ENCODE measurements at places on chromosomes 11 and 22.
A peak's percentile ranks its signal among the peaks of the same experiment; 100 is the strongest.

GRCh38 chr11:120703358-120704152 is 192.0 kb downstream of the GRIK4 start:
- H3K27me3 ChIP-seq: no peaks in the 10 kb centered on the region
- no peak overlapping the region for H3K27ac ChIP-seq
- no peak for DNase-seq
- no peaks in the 10 kb centered on the region for H3K4me1 ChIP-seq

DNA sequence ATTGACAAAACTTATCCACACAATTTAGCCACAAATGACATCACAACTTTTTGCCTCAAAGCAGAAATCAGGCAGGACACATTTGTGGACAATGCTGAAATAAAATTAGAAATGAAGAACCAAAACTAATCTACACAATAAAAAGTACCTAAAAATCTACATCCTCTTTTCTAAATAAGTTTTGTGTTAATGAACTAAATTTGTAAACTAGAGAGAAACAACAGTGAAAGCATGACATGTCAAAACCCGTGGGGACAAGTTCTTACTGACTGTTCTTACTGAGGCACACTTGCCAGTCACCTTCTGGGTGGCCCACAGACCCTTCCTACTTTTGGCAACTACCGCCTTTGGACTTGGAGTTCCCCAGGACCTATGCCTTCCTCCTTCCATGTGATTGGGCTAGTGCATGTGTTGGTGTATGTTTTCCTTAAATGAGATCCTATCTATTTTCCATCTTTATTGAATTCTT is 60.7 kb upstream of the MUC15 start:
- DNase-seq: no peak
- H3K27me3 ChIP-seq: no peaks in the 10 kb centered on the region
- H3K4me1 ChIP-seq: no peaks in the 10 kb centered on the region

DNA sequence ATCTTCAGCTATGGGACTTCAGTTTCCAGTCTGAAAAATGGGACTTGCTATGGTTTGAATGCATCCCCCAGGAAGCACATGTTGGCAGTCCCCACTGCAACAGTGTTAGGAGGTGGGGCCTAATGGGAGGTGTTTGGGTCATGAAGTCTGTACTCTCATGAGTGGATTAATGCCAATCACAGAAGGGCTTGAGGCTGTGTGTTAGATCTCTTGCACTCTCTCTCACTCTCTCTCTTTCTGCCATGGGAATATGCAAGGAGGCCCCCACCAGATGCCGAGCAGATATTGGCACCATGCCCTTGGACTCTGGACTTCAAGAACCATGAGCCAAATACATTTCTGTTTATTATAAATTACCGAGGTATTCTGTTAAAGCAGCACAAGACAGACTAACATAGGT is 7.8 kb upstream of the AP1B1 start:
- H3K4me1 ChIP-seq: peaks cover 2% of the 10 kb centered on the region
- no peak overlapping the region for H3K4me3 ChIP-seq
- H3K27ac ChIP-seq: no peak overlapping the region
- H3K36me3 ChIP-seq: no peaks in the 10 kb centered on the region
- DNase-seq: no peak

DNA sequence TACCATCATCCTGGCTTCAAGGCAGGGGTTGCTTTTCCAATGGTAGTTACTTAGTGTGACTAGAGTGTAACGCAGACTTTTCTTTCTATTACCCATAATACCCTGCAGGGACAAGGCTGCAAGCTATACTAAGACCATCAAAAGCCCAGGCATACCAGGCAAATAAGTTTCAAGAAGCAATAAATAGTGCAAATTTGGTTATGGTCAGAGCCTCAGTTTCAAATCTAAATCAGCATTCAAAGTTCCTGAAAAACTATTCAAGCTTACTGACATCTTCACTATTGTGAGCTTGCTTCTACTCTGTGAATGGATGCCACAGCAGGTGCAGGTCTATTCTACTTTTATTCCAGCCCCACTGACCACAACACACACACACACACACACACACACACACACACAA is 2.5 kb upstream of the HBB start:
- H3K4me3 ChIP-seq: no peak overlapping the region
- H3K27me3 ChIP-seq: no peaks in the 10 kb centered on the region
- DNase-seq: no peak

DNA sequence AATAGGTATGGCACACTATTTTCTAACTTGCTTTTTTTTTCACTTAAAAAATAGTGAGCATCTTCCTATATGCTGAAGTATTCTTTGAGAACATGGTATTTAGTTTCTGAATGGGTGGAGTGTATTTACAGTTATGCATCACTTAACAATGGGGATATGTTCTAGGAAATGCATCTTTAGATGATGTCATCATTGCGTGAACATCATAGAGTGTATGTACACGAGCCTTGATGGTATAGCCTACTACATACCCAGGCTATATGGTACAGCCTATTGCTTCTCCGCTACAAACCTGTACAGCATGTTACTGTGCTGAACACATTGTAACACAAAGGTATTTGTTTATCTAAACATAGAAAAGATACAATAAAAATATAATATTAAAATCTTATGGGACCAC is 124.3 kb upstream of the ASPHD2 start:
- no peaks in the 10 kb centered on the region for H3K4me1 ChIP-seq
- H3K27me3 ChIP-seq: peaks cover 35% of the 10 kb centered on the region
- no peak overlapping the region for H3K4me3 ChIP-seq
- no peaks in the 10 kb centered on the region for H3K36me3 ChIP-seq

GRCh38 chr11:35352077-35352888 is 67.1 kb downstream of the SLC1A2 start:
- peaks cover 3% of the 10 kb centered on the region for H3K36me3 ChIP-seq
- H3K4me1 ChIP-seq: peaks cover 36% of the 10 kb centered on the region
- H3K4me3 ChIP-seq: no peak overlapping the region

- H3K4me3 ChIP-seq: no peak overlapping the region
- H3K4me1 ChIP-seq: peaks cover 50% of the 10 kb centered on the region
- no peaks in the 10 kb centered on the region for H3K36me3 ChIP-seq
- H3K27me3 ChIP-seq: no peaks in the 10 kb centered on the region
Observed at GRCh38 chr11:47932544-47932943, 47.8 kb upstream of the PTPRJ start.

DNA sequence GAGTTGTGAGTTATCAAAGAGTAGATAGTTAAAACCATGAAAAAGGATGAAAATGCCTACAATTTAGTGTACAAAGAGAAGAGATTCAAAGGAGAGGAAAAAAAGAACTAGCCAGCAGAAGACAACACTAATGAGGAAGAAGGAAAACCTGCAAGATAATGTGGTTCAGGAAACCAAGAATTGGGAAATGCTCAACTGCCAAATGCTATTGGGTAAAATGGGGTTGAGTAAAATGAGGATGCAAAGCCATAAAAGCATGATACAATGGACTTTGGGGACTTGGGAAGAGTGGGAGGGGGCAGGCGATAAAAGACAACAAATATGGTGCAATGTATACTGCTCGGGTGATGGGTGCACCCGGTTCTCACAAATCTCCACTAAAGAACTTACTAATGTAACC is 7.6 kb upstream of the OR52K2 start:
- H3K36me3 ChIP-seq: no peaks in the 10 kb centered on the region
- no peak overlapping the region for H3K4me3 ChIP-seq
- no peaks in the 10 kb centered on the region for H3K4me1 ChIP-seq
- H3K27ac ChIP-seq: no peak overlapping the region
- no peaks in the 10 kb centered on the region for H3K27me3 ChIP-seq

GRCh38 chr11:47234669-47235100 is 13.9 kb downstream of the ACP2 start:
- no peak overlapping the region for H3K4me3 ChIP-seq
- peak; percentile 43 for DNase-seq
- peaks cover 30% of the 10 kb centered on the region for H3K4me1 ChIP-seq
- H3K36me3 ChIP-seq: peaks cover 53% of the 10 kb centered on the region
- no peaks in the 10 kb centered on the region for H3K27me3 ChIP-seq

GRCh38 chr11:2662024-2662312 is 37.8 kb downstream of the KCNQ1OT1 start:
- no peaks in the 10 kb centered on the region for H3K4me1 ChIP-seq
- DNase-seq: no peak
- no peaks in the 10 kb centered on the region for H3K27me3 ChIP-seq
- H3K4me3 ChIP-seq: no peak overlapping the region
- H3K36me3 ChIP-seq: peaks cover 20% of the 10 kb centered on the region
- no peak overlapping the region for H3K27ac ChIP-seq

GRCh38 chr11:65886826-65887722 is 1.2 kb downstream of the FIBP start:
- peak overlapping the region; percentile 96 for H3K4me3 ChIP-seq
- no peaks in the 10 kb centered on the region for H3K27me3 ChIP-seq
- peak overlapping the region; percentile 76 for H3K27ac ChIP-seq
- peaks cover 35% of the 10 kb centered on the region for H3K36me3 ChIP-seq

GRCh38 chr11:69691463-69691862 is 12.4 kb downstream of the FGF19 start:
- no peak overlapping the region for H3K4me3 ChIP-seq
- no peak for DNase-seq
- H3K27ac ChIP-seq: no peak overlapping the region

DNA sequence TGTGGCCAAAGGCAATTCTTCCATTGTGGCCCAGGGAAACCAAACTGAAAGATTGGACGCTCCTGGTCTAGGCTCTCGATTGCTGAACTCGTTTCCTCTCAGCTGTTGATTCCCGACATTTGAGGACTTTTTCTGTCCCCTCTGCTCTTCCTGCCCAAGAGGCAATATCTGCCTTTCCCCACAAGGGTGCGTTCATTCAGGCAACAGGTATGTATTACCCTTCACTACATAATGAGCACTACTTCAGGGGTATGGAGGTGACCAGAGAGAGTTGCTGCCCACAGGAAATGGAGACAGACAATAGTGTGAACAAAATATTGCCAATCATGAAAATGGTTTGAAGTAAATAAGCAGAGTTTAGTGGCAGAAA is 8.2 kb downstream of the PTH start:
- peaks cover 14% of the 10 kb centered on the region for H3K27me3 ChIP-seq
- H3K4me3 ChIP-seq: peak overlapping the region; percentile 63
- peaks cover 6% of the 10 kb centered on the region for H3K4me1 ChIP-seq
- peak overlapping the region; percentile 22 for H3K27ac ChIP-seq
- H3K36me3 ChIP-seq: no peaks in the 10 kb centered on the region

- peaks cover 44% of the 10 kb centered on the region for H3K27me3 ChIP-seq
- H3K27ac ChIP-seq: no peak overlapping the region
- H3K4me1 ChIP-seq: peaks cover 26% of the 10 kb centered on the region
- no peak overlapping the region for H3K4me3 ChIP-seq
- no peak for DNase-seq
- no peaks in the 10 kb centered on the region for H3K36me3 ChIP-seq
Observed at GRCh38 chr11:119687373-119688046, 41.5 kb downstream of the NECTIN1 start.

DNA sequence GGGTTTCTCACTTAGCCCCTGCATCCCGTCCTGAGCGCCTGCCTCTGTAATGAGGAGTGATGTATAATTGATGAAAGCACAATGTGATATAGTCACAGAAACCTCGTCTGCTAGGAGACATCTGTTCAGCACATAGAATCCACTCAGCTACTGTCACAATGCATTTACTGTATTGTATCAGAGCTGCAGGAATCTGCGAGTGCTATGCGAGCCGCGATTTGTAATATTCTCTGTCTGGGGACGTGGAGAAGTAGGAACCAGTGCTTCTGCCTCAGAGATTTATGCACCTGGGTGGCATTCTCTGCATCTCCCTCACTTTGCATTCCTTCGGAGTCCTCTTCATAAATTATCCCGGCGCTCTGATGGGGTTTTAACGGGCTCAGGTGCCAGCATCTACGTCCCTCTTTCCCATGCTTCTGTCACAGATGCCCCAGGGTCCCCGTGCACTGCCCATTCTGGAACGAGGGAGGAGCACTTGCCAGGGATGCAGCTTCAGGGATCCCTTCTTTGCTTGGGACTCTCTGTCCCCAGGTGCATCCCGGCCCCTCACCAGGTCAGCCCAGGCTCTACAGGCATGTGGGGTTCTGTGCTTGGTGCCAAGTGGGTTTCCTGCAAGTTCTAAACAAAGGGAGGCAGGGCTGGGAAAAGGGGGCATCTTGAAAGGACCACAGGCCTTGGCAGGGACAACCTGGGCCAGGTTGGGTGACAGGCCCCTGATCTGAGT is 205.5 kb downstream of the DSCAML1 start:
- H3K4me3 ChIP-seq: no peak overlapping the region
- DNase-seq: no peak
- no peak overlapping the region for H3K27ac ChIP-seq
- H3K36me3 ChIP-seq: no peaks in the 10 kb centered on the region

DNA sequence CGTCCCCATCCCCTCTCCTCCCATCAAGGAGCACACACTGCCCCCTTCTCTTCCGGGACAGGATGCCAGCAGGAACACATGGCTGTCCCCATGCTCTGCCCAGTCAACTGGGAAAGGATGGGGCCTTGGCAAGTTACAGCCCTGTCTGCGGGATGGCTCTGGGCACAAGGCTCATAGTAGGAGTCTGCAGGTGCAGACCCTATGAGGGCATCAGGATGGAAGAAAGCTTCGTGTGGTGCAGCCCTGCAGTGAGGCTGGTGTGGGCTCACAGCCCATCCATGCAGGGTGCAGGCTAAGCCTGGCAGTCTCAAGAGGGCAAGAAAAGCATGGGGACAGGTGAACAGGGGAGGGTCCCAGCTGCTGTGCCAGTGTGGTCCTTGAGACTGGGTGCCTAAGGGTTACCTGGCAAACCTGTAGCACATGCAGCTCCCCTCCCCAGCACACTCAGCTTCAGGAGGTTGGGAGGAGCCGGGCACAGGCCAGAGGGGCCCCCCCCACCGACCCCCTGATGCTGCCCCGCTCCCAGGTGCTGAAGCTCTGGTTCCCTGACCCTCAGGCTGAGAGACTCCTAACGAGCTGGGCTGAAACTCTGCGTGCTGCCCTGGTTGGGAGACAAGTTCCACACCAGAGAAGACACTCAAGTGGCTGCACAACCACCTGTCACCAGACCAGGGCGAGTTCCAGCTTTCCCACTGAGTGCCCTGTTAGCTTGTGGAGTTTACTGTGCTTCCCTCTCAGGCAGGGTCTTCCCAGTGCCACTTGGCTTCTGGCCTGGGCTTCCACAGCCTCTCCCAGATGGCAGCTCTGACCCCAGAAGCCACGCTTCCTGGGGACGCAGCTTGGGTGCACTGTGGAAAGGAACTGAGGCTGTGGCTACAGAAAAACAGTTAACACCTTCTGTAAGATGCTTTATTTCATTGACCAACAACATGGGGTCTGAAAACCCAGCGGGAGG is 3.3 kb upstream of the SCARF2 start:
- peaks cover 23% of the 10 kb centered on the region for H3K36me3 ChIP-seq
- H3K27me3 ChIP-seq: peaks cover 44% of the 10 kb centered on the region
- no peak overlapping the region for H3K4me3 ChIP-seq

- H3K4me1 ChIP-seq: peaks cover 9% of the 10 kb centered on the region
- H3K27ac ChIP-seq: no peak overlapping the region
- H3K36me3 ChIP-seq: no peaks in the 10 kb centered on the region
- H3K27me3 ChIP-seq: peaks cover 26% of the 10 kb centered on the region
- DNase-seq: peak; percentile 38
- H3K4me3 ChIP-seq: no peak overlapping the region
Observed at GRCh38 chr22:16970446-16970845, 37.6 kb downstream of the GAB4 start.

- H3K27me3 ChIP-seq: no peaks in the 10 kb centered on the region
- H3K4me1 ChIP-seq: no peaks in the 10 kb centered on the region
- H3K27ac ChIP-seq: no peak overlapping the region
- H3K36me3 ChIP-seq: no peaks in the 10 kb centered on the region
Observed at GRCh38 chr11:124405581-124405980, 6.8 kb upstream of the OR8B3 start.

GRCh38 chr11:82682003-82682751 is 51.5 kb downstream of the FAM181B start:
- no peak overlapping the region for H3K4me3 ChIP-seq
- no peaks in the 10 kb centered on the region for H3K36me3 ChIP-seq
- peaks cover 19% of the 10 kb centered on the region for H3K27me3 ChIP-seq

Measured in activated naive CD4-positive, alpha-beta T cell treated with anti-CD3 and anti-CD28 coated beads, Interleukin-2, amount 10 ng/mL, durations not matched to agents 7 days and 5 days (primary cell).